ENCODE measurements at places on chromosomes 4 and X.

DNA sequence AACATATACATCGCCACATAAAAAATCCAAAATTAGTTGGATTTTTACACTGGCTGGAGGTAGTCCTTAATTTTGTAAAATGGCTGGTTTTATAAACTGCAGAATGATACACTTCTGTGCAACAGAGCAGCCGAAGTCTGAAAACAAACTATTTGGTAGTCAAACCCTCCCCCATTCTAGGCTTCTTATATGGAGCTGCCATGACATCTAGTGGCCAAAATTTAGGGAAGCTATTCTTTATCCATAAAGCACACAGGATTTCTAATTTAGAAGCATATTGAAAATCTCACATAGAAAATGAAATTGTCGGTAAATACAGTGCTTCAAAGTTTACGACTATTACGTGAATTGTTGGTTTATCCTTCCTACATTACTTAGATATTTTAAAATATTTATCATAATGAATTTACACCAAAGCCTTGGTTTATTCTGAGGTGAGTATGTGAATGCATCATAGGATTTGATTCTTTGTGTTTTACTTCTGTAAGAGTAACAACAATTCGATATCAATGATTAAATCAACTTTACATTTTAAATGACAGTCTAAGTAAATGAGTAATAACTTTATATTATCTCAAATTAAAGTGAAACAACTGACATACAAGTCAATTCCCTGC is 113.4 kb upstream of the FAM241A start:
- DNase-seq = peak; percentile 72

- DNase-seq = no peak
These were observed 11.7 kb downstream of the MFAP3L start for GRCh38 chr4:170014359-170015011.

DNA sequence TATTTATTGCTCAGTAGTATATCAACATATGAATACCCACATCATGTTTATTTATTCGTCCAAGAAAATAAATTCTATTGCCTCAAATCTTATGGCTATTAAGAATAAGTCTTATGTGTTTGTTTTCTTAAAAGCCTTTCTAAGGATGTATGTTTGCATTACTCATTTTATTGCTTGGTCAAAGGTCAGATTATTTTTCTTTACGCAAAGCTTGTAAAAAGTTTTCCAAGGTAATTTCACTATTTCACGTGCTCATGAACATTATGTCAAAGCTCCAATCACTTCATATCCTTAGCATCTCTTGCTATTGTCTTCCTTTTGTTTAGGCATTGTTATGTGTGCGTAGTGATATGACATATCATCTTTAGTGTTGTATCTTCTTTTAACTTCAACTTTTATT is 258.5 kb upstream of the FSTL5 start:
- DNase-seq = no peak

- DNase-seq = no peak
These were observed 148.0 kb upstream of the JADE1 start for GRCh38 chr4:128661479-128661878.

GRCh38 chrX:39002466-39002865 is 201.2 kb downstream of the MID1IP1 start:
- DNase-seq = no peak

DNA sequence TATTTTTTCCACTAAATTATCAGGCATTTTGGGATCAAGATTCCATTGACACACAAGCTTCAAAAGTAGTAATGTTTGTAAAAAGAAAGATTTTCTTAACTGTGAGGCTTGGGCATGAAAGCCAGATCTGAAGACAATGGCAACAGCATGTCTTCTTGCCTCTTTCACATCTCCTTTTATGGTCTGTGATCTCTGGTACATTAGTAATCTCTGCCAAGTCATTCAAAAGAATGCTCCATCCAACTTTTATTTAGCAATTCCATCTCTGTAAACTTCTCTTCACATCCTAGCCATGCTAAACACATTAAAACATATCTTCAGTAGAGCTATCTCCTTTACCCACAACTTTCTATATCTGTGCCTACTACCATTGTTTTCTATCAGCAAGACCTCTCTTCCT is 465.4 kb downstream of the FAT4 start:
- peak; percentile 2 for DNase-seq

- DNase-seq = no peak
These were observed 87.9 kb downstream of the STK32B start for GRCh38 chr4:5139141-5139540.

- no peak for DNase-seq
These were observed 2.2 kb upstream of the CTBP1 start for GRCh38 chr4:1250921-1251772.

GRCh38 chr4:156101571-156101970 is 147.9 kb upstream of the CTSO start:
- DNase-seq = no peak

DNA sequence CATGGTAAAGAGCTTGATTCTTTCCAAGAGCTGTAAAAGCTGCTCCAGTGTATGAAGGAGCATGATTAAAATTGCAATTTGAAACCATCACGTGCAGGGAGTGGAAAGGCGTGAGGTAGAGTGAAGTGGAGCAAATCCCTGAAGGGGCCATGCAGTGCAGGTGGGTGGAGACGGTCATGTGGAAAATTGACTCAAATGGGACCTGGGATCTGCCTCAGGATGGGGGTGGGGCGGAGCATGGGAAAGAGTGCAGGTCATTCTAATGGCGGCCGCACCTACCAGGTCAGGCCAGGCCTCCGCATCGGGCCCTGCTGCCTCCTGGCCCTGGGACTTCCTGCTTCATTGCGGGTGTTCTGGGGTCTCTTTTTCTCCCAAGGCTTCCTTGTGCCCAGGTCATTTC is 25.3 kb upstream of the TRIM60 start:
- no peak for DNase-seq

GRCh38 chr4:128068918-128069317 is 7.8 kb downstream of the LARP1B start:
- DNase-seq = peak; percentile 40

DNA sequence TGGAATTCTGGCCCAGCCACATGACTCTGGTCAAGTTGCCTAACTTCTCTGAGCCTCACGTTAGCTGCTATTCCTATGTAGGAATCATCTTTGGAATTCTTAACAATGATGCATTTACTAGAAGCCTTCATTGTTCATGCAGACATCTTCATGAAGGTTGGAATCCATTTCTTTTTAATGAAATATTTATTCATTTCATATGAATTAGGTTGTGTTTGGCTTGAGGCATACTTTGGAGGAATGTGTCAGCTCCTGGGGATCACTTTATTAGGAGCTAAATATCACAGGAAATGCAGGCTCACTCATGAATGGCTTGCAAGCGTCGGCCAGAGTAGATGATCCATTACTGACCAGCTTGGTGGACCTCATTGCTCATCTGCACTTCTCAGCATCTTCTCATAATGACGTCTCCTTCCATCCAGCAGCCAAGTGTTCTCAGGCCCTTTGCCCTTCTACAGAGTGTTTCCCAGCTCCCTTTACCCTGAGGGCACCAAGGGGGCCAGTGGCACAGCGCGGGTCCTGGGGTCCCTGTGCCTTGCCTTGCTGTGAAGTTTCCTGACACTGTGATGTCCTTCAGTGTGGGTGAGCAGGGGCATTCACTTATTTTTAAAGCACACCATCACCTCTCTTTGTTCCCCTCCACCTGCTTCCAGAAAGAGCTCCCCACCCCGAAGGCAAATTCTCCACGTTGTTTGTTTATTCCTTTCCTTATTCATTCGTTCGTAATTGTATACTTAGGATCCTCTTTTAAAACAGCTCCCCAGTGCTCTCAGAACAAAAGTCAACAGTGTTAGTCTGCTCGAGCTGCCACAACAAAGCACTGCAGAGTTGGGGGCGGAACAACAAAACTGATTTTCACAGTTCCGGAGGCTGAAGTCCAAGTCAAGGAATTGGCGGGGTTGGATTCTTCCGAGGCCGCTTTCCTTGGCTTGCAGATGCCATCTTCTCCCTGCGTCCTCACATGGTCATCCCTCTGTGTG is 106.8 kb downstream of the STK32B start:
- peak; percentile 23 for DNase-seq

GRCh38 chr4:146237092-146237491 is 22.8 kb downstream of the REELD1 start:
- no peak for DNase-seq

Data from mesenchymal stem cell (in vitro differentiated cells and primary cell).